ENCODE measurements at places on chromosomes 2 and 18.

- DNase-seq = peak; percentile 71
These were observed 70.5 kb downstream of the FMNL2 start for GRCh38 chr2:152405206-152406118.

DNA sequence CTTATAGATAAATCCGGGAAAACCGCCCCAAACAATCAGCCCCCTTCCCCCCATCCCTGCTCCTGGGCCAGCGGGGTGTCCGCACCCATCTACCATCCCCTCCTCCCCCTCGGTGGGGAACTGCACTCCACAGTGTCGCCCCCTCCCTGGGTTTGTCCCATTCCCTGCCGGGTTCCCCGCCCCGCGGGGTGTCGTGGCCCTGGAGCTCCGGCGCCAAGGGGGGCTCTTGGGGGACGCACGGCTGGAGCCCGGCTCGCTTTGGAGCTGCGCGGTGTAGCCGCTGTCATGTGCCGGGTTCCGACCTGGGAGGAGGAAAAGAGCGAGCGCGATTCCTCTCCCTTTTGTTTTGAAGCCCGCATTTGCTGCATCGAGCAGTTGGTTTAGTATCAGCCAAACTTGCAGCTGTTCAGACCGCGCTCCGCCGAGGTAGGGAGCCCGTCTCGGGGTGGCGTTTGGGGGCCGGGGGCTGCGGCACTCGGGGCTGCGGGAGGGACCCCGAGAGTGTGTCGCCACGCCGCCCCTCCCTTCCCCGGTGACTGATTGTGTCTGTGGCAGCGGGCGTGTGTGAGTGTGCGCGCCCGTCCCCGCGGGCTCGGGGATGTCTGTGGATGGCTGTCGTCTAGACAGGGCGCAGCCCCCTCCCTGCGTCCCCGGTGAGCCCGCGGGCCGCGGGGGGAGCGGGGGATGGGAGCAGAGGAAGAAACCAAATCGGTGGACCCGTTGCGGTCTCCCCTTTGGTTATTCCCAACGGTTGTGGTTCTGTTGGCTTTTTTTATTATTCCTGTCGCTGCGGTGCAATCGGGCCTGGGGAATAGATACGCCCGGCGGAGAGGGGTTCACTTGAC, 797 bp downstream of the CTIF start:
- peak; percentile 13 for DNase-seq

- DNase-seq = no peak
These were observed 10.3 kb downstream of the WDFY1 start for GRCh38 chr2:223934870-223935269.

- DNase-seq = no peak
These were observed 31.6 kb upstream of the VWC2L start for GRCh38 chr2:214379227-214379626.

- no peak for DNase-seq
These were observed 11.3 kb upstream of the SPATA3 start for GRCh38 chr2:230984393-230985220.

- DNase-seq = no peak
These were observed 141.3 kb downstream of the PXDN start for GRCh38 chr2:1603059-1603458.

- DNase-seq = no peak
These were observed 13.9 kb upstream of the HTR2B start for GRCh38 chr2:231138699-231139098.

DNA sequence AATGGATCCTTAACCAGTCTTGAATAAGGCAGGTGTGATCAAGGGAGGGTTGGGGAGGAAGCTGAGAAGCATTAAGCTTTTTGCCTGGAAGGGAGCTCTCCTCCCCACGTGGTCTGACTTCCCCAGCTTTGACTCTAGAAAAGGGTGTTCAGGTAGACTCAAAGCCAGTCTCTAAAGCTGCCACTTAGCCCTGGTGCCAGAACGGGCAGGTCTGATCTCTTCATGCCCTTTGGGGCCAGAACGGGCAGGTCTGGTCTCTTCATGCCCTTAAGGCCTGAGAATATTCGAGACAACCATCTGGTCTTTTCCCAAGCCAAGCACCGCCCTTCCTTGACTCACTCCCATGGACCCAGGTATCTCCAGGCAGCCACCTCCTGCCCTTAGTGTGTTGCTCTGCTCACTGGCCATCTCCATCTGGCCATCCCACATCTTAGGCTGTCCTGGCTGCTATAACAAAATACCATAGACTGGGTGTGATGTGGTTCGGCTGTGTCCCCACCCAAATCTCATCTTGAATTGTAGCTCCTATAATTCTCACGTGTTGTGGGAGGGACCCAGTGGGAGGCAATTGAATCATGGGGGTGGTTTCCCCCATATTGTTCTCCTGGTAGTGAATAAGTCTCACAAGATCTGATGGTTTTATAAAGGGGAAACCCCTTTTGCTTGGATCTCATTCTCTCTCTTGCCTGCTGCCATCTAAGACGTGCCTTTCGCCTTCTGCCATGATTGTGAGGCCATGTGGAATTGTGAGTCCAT, 59.4 kb downstream of the SNORC start:
- no peak for DNase-seq

GRCh38 chr2:239777219-239777618, 247.9 kb downstream of the NDUFA10 start:
- DNase-seq = no peak

GRCh38 chr2:172198908-172199307, 96.2 kb upstream of the DLX2 start:
- DNase-seq = no peak

DNA sequence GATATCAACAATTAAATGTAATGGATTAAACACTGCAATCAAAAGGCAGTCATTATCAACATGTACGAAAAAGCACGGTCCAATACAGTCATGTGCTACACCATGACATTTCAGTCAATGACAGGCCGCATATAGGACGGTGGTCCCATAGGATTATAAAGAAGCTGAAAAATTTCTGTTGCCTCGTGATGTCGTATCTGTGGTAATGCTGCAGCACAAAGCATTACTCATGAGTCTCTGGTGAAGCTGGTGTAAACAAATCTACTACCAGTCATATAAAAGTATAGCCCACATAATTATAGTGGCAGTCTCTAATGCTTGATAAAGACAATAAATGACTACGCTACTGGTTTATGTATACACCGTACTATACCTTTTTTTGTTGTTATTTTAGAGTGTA, 58.4 kb downstream of the RABL2A start:
- no peak for DNase-seq

- no peak for DNase-seq
These were observed 1266.8 kb upstream of the TMEFF2 start for GRCh38 chr2:193461431-193461934.

DNA sequence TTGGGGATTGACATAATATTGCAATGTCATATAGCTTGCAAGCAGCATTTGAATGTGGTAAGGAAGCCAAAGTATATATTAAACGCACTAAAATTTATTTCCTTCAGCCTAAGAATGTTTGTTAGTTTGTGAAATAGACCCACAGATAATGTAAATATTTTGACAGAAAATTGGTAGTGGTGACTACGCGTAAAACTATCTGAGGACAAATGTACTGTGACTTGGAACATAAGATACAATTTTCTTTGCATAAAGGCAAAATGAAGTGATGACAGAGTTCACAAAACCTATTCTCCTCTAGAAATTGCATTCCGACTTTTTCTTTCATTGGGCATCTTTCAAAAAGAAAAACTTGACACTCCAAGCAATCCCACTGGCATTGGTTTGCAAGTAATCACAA, 411.1 kb upstream of the LRATD1 start:
- no peak for DNase-seq

GRCh38 chr2:197130318-197130717, 180.3 kb downstream of the ANKRD44 start:
- DNase-seq = no peak
